ENCODE measurements at places on chromosomes 6 and 20.
A peak's percentile ranks its signal among the peaks of the same experiment; 100 is the strongest.

DNA sequence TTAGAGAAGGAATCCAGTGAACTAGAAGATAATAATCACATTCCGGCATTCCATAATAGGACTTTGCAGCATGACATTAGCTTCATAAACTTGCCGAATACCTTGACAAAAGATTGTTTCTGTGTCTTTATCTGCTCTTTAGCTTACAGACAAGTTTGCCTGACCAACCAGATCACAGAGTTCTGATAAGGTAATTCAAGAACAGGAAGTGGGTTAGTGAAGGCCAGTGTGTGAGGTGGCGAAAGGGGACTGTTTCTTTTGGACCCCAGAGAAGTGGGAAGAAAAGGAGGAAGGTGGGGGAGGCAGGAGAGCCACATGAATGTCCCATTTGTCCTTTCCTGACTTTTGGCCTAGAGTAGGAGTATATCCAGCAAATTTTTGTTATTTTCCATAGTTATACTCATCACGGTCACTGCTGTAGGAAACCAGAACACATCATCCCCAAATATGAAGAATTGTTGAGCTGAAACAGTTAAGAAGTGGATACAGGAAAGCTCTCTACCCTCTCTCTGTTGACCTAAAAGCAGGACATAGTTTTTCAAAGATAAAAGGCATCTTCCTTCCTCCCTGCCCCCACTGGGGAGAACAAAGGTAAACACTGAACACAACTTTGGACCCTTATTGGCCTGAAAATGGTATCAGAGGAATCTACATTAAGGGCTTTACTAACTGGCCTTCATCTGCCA is 72.4 kb upstream of the TNFAIP3 start:
- no peak for DNase-seq

DNA sequence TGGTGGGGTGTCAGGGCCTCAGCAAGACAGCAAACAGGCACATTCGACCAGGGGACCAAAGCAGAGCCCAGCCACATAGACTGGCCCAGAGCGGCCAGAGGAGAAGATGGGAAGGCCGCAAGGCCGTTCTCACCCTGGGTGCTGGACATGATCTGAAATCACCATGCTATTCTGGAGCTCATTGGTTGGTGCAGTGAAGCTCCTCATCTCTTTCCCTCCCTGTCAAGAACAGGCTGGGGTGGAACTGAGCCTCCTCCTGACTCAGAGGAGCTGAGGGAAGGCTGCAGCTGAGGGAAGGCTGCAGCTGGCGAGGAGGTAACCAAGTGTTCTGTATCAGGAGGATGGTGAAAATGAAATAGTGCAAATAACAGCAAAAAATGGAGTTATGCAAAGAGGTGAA is 80.0 kb downstream of the AKAP7 start:
- DNase-seq = no peak

DNA sequence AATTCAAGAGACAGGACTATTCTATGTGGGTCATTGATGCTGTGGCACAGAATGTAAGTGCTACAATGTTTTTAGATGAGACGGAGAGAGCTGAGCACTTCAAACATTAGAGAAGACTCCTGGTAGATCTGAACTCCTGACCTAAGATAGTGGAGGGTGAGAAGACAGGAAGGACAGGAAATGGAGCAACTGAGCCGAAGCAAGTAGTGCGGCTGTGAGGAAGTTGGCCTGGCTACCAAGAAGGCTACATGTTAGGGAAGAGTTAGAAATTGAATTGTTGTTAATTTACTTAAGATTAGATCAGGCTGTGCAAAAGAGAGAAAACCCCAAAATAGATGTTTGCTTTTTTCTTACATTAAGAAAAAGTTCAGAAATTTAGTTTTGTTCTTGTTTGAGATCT is 14.4 kb upstream of the MLIP start:
- DNase-seq = no peak

DNA sequence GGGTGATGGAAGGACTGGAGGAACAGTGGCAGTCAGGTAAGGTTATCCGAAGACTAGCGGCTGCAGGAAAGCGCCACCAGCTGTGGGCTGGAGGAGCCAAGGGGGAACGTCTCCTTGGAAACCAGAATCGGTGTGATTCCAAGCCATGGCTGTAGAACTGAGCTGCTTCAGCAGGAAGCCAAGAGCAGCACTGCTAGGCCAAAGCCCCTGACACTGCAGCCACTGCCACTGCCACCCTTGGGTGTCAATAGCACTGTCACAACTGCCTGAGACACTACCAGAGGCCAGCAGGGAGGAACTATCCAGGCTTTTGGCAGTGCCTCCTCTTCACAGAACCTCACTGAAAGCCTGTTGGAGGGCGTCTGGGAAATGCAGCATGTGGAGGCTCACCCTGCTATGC is 289.6 kb upstream of the SUPT3H start:
- no peak for DNase-seq

DNA sequence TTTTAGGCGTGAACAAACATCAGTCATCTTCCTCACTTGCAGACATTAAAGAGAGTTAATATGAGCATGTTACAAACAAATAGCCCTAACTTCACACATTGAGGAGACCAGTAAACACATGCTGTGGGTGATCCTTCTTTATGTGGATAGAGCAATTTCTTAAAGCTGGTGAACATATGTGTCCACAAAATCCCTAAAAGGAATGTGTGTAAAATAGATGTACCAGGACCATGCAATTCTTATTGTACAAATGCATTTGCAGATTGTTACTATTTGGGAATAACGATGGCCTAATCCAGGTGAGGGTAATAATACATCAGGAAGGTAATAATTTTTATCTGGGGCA is 228.9 kb downstream of the ALDH8A1 start:
- DNase-seq = peak; percentile 14

DNA sequence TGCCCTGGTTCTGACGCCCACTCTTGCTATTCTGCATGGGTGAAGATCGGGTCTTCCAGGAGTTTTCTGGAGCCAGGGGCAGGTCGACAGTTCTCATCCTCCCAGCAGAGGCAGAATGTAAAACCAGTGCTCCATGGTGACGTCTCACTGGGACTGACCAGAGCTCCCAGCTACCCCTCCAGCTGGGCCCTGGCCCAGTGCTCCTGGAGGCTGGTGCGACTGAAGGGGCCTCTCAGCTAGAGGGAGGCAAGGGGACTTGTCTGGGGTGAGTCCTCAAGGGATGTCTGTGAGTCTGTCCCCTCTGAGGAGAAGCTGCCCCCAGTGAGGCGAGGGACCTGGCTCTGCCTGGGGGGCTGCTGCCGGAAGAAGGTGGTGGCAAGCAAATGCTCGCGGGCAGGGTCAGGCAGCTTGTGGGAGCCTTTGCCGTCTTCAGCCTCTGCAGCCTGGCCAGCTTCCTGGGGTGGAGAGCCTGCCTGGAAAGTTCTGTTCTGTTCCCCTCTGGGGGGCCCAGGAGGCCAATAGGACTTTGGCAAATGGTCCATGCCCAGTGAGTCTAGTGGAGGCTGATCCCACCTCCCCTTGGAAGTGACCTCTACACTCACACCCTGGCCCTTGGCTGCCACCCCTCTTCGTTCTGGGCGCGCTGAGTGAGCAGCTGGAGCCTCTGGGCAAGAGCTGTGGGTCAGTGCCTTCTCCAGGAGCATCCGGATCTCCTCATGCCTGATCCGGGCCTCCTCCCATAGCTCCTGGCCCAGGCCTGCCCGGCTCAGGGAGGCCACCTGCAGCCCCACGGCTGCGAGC is 47.5 kb downstream of the KIAA1755 start:
- DNase-seq = no peak

DNA sequence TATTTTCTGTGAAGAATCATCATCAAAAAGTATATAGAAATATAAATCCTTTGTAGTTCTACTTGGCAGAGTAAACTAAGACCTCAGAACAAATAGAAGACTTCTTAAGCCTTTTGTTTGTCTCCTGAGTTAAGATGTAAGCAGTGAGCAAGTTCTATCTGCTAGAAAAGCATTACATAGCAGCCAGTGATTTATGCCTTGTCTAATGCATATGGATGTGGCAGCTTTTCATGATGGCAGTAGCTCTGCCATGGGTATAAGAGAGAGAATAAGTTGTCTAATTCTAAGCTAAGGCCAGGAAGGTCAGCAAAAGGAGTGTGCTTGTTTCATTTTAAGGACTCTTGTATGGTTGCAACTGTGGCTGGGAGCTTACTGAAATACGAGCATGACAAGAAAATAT is 920.2 kb downstream of the GRIK2 start:
- no peak for DNase-seq

- DNase-seq = no peak
These were observed 109.8 kb downstream of the TRERF1 start for GRCh38 chr6:42341771-42342553.

DNA sequence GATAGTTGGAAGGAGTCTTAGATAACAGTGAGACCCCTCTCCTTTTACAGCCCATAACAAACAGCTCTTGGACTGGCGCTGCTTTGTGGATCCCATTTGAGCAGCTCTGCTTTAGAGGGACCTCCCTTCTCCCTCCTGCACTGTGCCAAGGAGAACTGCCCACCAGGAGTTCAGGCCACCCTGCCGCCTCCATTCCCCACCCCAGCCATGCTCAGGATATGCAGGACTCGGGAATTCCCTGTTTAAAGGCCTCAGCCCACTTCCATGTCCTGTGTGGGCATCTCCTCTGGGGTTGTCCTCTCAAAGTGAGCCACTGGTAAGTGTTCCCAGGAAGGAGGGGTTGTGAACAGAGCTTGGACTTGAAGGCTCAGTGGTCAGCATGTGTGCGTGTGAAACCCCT is 312.6 kb upstream of the RNF24 start:
- DNase-seq = no peak

- no peak for DNase-seq
These were observed 70.8 kb downstream of the TNFAIP3 start for GRCh38 chr6:137937834-137938233.

DNA sequence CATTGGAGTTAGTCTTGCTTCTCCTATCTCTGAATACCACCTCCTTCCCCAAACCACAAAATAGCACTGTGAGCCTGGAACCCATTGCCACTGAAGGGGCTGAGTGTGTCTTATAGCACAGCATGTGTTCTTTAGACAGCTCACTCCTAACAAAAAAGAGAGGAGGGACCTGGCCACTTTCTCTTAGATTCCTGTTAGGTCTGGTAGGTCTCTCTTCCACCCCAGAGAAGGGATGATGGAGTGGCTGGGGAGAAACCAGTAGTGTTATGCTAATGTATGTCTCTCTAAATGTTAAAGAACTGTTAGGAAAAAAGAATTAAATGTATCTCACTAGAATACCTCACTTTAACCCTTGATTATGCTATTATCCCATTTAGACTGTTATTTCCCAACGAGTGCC is 340.3 kb downstream of the EPHA7 start:
- DNase-seq = no peak

DNA sequence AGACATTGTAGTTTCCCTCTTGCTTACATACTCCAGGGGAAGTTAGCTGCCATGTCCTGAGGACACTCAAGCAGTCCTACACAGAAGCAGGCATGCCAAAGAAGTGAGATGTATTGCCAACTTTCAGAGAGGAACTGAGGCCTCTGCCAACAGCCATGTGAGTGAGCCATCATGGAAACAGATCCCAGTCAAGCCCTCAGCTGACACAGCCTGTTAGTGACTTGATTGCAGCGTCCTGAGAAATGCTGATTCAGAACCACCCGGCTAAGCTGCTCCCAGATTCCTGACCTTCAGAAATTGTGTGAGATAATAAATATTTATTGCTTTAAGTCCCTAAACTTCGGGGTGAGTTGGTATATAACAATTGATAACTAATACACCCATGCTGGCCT is 38.1 kb downstream of the GSTA2 start:
- peak; percentile 60 for DNase-seq

DNA sequence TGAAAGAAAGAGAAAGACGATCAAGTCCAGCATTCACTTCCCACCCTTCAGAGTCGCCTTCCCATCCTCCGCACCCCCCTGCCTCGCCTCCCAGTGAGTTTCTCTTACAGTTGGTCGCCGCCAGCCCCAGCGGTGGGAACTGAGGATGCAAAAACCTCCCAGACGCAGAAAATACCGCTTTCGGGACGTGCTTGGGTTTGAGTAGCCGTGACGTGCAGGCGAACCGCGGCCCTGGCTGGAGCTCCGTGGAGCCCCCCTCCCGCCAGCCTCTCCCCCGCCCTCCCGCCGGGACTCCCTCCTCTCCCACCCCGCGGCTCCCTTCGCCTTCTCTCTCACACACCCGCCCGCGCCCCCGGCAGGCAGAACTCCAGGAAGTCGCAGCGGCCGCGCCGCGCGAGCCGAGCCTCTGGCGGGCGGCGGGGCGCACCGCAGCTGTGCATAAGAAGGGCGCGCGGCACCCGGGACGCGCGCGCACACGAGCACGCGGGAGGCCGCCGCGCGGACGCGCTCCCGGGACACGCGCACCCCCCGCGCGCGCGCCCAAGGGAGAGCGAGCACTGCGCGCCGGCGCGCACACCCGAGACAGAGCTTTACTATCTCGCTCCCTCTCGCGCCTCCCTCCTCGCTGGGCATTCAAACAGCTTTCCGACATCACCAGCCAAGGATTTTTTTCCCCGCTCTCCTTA is at the start of gene ADGRB3:
Gene ADGRB3, plus strand, starts transcription at position 557 of the 686 bp plus-strand sequence. CDS start 3,394 bp downstream, outside the sequence.
- peak; percentile 76 for DNase-seq

DNA sequence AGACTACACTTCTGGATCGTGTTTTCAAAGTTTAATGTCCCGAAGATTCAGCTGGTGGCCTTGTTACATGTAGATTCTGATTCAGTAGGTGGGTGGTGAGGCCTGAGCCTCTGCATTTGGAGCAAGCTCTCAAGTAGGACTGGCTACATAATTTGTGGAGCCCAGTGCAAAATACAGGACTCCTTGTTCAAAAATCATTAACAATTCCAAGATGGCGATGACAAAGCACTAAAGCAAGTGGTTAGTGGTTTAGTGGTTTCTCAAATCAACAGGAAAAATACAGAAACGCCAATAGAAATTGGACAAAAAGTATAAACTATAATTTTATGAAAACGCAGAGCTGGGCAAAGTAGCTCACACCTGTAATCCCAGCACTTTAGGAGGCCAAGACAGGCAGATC is 133.7 kb upstream of the STMND1 start:
- no peak for DNase-seq

- DNase-seq = peak; percentile 83
These were observed 60.4 kb downstream of the FOXO3 start for GRCh38 chr6:108621117-108621516.

All from fibroblast of gingiva (primary cell).